ENCODE measurements at places on chromosomes 4 and X. TPM values are rescaled to one million over a fixed set of nuclear protein-coding genes. Genes with fewer than 3 reads are reported as not detected.

SSX3 gene
- not detected for polyA plus RNA-seq

DNA sequence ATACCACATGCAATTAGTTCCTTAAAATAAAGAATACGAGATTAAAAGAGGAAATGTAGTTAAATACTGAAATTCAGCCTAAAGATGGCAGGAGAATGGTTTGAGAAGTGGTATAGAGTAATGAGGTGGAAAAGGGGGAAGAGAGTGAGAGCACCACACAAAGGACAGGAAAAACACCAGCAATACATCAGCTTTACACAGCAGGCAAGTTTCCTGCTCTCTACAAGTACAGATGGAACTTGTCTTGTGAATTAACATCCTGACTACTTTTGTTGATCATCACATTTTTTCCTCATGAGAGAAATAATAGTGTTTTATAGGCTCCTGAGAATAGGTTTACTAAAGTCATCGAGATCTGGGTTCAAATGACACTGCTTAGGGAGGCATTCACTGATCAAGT lies 2.9 kb upstream of the UNC5C start:
- no peak for DNase-seq

HPF1 gene
- 45.8 TPM for polyA plus RNA-seq

DNA sequence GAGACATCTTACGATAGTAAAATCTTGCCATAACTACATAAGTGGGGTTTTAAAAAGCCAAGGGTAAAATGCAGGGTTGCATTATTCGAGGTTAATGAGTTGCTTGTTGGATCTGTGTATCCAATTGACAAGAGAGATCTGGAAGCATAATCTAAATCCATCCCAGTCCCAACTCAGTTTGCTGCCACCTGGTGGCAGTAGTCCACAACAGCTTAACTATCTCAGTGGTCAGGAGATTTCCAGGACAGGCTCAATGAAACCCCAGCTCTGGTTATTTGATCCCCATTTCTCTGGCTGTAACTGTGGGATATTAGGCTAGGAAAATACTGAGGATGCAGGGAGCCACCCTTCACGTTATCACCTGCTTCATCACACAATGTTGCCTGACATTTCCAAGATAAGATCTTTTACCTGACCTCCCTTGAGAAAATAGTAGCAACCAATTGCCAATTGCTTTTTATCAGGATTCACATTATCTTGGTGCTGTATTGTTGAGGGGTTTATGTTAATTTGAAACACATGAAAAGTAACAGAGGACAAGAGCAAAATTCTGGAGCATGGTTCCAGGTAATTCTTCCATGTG lies 88.2 kb upstream of the TNIP3 start:
- DNase-seq, result peak; percentile 75

C4orf50 gene
- 0.01 TPM for polyA plus RNA-seq

DNA sequence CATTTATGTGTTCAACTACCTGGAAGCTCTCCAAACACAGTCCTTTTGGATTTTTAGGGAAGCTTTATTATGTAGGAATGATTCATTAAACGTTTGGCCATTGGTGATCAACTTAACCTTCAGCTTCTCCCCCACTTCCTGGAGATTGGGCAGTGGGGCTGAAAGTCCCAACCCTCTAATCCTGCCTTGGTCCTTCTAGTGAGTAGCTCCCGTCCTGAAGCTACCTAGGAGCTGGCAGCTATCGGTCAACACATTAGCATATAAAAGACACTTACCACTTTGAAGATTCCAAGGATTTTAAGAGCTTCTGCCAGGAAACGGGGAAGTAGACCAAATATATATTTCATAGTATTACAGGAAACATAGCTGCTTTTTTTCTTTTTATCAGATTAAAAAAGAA lies 69.7 kb downstream of the MCUB start:
- no peak for DNase-seq

SRPX2 gene
- polyA plus RNA-seq, result 30.1 TPM

HAUS7 gene
- polyA plus RNA-seq, result 33.7 TPM

GRCh38 chrX:10654960-10655359 lies 34.6 kb upstream of the MID1 start:
- no peak for DNase-seq

DNA sequence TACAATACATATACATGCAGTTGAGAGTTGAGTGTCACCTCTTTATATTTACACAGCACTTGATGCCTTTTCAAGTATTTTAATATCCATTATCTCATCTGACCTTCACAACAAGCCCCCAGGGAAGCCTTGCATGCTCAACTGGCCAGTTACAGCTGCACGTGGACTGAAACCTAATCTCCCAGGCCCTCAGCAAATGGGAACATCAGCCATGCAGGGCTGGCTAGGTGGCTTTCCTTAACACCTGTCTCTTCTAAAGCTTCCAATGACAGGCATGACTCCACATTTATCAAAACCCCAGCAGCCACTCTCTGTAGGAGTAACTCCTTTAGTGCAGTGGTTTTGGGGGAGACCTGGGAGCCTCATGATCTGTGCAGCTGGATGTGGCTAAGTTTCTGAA lies 56.4 kb downstream of the PHKA2 start:
- no peak for DNase-seq

LPAR4 gene
- polyA plus RNA-seq, result 6.6 TPM

GRCh38 chr4:108893468-108893867 lies 130.6 kb upstream of the ETNPPL start:
- no peak for DNase-seq

Measured in right lung (tissue), 10 donors.